HCEC 1CT (cell line): ENCODE measurements at places on chromosomes 3 and 15.

DNA sequence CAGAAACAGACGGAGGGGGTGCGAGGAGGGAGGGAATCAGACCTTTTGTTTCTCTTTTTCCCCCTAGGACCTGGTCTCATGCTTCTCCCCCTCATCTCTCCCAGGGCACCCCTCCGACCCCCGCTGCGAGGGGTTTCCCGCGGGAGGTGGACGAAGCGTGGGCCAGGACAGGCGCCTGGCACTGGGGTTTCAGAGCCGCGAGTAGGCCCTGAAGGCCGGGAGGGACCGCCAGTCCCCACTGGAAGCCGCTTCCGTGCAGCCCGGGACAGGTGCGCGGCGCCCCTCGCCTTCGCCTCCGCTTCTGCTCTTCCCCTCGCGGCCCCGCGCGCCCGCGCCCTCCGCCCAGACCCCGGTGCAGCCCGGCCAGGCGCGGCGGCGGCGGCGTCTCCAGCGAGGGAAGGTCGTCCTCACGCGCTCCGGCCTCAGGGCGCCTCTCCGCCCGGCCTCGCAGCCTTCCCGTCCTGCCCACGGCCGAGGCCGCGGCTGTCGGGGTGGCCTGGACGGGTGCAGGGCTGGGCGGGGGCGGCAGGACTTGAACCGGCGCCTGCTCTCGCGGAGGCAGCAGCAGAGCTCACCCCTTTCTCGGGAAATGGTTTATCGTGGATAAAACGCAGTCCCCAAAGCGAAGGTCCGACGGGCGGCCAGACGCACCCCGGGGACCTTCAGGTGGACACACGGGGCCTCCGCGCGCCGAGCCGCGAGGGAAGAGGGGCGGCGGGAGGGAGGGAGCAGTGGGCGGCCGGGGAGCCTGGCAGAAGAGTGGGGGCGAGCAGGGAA lies 31.5 kb upstream of the ADAMTS17 start:
- no peak for DNase-seq

DNA sequence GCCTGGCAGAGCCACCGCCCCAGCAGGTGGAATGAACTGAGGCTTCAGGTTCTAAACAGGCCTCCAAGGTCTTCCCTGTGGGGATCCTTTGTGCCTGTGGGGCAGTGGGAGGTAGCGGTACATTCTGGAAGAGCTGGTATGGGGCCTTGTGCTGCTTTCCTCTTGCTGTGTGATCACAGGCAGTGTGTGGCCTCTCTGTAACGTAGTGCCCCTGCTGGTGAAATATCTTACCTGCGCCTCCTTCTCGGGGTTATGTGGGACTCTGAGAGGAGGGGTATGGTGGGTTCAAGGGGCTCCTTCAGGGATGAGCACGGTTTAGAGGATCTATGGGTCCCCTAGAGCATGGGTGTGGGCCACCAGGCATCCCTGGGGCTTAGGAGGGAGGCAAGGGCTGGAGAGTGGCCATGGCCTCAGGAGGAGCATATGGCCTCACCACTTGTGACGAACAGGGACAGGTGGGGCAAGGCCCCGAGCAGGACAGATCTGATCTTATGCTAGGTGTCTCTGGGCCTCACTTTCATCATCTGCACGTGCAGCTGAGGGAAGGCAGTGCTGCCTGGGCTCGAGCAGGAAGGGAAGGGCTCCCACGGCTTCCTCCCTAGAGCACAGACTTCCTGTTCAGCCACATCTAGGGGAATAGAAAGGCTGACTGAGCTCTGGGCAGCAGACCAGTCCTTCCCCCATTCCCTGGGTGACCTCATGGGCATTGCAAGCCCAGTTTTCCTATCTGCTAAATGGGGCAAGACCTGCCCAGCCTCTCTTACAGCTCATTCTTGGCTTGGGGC lies 1.9 kb upstream of the ALS2CL start:
- no peak for DNase-seq

DNA sequence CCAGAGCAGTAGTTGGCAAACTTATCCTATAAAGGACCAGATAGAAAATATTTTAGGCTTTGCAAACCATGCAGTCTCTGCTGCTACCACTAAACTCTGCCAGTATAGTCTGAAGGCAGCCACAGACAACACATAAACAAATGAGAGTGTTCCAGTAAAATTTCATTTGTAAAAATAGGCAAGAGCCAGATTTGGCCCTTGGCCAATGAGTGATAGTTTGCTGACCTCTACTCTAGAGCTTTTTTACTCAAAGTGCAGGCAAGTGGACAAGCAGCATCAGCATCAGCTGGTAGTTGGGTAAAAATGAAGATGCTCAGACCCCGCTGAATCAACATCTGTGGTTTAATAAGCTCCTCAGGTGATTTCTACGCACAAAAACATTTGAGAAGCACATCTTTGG lies 269.8 kb downstream of the NTRK3 start:
- no peak for DNase-seq

- DNase-seq: no peak
Observed at GRCh38 chr3:108287146-108287545, 9.2 kb upstream of the HHLA2 start.

DNA sequence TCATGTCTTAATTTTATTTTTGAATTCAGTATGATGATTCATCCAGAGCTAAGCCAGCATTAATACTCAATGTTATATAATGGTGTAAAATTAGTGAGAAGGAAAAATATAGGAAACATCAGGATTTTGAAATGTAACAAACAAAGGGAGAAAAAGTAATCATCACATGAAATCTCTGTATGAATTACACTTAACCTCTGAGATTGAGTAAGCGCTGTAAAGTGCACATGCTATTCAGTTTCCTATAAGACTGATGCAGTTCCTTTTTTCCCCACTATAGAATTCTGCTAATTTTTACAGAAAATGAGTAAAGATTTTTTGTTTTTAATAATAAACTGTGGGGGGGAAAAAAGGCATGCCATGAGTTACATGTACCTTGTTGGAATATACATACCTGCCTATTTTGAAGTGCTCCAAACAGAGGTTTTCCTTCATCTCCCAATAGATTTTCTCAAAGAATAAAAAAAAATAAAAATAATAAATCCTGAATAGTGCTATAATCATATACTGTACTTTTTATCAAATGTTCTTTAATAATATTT lies 64.0 kb upstream of the TTBK2 start:
- no peak for DNase-seq

- DNase-seq: no peak
Observed at GRCh38 chr3:82265747-82266146, 504.3 kb upstream of the GBE1 start.

DNA sequence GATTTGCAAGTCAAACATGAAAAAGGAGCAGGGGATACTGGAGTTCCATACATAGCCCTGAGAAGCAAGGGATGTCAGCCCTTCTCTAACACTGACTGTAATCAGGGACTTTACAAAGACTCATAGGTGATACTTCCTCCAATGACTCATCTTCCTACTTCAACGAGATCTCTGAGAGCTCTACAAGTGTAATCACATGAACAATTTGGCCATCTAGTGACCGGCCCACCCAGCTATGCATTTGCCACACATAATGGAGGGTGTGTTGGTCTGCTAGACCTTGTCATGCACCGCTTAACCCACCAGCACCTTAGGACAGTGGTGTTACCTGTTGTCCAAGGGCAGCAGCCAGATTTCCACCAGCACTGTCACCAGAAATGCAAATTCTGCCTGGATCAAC lies 75.3 kb downstream of the NCEH1 start:
- no peak for DNase-seq

- no peak for DNase-seq
Observed at GRCh38 chr15:85404176-85404917, 23.9 kb downstream of the AKAP13 start.

DNA sequence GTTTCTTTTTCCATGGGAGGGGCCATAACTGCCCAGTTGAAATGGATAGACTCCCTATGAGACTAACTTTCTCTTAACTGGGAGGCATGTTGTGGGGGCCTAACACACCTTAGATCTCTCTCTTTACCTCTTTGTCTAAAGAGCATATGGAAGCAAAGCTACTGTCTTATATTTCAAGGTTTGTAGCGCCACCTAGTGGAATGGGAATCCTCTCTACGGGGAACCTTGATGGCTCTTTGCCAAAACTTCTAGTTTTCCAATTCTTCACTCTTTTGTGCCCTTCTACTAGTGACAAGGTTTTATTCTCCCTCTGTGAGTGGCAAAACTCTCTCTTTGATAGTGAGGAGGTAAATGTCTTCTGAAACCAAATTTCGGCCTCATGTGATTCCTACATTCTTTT lies 1030.4 kb upstream of the CADM2 start:
- no peak for DNase-seq

- no peak for DNase-seq
Observed at GRCh38 chr15:40995656-40996055, 42.4 kb downstream of the CHAC1 start.

- peak; percentile 3 for DNase-seq
Observed at GRCh38 chr15:99976811-99977271, 243.6 kb upstream of the LYSMD4 start.

DNA sequence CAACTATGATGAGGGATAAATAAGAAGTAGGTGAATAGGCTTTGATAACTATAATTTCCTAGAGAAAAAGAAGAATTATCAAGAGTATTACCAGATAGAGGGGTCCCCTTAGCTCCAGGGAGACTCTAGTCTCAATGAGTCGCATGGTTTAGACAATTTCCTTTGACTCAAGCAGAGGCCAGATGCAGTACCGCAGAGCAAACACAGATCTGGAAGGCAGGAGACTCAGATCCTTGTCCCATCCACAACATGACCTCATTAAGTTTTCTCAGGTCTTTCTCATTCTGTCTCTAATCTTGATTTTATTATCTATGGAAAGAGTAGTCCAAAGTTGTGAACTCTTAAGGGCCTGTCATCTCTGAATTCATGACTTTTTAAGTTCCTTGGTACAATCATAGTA lies 987.9 kb downstream of the NTRK3 start:
- no peak for DNase-seq

DNA sequence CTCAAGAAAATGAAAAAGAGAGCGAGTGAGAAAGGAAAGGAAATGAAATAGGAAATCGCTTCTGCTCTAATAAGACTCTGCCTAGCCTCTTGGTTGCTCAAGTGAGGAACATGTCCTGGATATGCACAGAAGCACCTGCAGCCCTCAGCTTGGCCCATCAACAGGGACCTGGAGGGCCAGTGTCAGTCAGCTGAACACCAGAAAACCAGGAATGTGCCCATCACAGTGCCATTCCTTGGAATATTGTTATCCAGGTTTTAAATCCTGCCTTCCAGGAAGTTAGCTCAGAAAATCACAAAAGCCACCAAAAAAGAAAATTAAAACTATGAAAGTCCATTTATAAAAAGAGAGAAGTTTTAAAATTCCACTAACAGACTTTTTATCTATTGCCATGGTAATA lies 173.4 kb upstream of the TPM1 start:
- DNase-seq: no peak

DNA sequence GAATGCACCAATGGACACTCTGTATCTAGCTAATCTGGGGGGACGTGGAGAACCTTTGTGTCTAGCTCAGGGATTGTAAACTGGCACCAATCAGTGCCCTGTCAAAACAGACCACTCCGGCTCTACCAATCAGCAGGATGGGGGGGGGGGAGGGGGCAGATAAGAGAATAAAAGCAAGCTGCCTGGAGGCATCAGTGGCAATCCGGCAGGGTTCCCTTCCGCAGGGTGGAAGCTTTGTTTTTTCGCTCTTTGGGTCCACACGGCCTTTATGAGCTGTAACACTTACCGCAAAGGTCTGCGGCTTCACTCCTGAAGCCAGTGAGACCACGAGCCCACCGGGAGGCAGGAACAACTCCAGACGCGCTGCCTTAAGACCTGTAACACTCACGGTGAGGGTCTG lies 827.1 kb downstream of the PLOD2 start:
- no peak for DNase-seq

- peak; percentile 43 for DNase-seq
Observed at GRCh38 chr3:71532639-71533395, 50.7 kb downstream of the FOXP1 start.
